Activated T-helper 2 cell treated with anti-CD3 and anti-CD28 coated beads, Interferon-gamma antibody, Interleukin-2, Interleukin-4, amounts not matched to agents 10 μg/mL and 5 μg/mL and 100 μg/mL, durations not matched to agents 14 hours and 24 hours and 36 hours (primary cell): ENCODE measurements at places on chromosomes 5 and 9. TPM values are rescaled to one million over a fixed set of nuclear protein-coding genes. Genes with fewer than 3 reads are reported as not detected.

PPP6C gene
- 44.3 and 44.9 TPM in 2 replicates for total RNA-seq

MEGF9 gene
- 5.0 TPM in 2 replicates for total RNA-seq

ZNF366 gene
- total RNA-seq: not detected in 2 replicates

DNA sequence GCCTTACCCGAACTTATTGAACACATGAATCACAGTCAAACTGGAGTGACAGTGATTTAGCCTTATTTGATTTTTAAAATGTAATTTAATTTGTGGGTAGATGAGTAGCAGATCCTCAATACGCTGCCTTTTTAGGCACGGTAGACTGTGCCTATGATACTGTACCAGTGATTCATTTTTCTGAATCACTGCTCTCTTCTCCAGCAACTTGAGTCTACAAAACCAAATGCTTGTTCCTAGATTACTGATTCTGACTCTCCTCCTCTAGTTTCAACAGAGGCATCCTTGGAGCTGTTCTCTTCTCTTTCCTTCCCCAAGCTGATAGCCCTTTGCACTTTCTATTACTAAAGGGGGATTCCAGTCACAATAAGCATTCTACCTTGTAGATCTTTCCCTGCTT lies 94.3 kb upstream of the IL7R start:
- no peak overlapping the region for H3K27ac ChIP-seq
- no peak for DNase-seq
- peaks cover 3% of the 10 kb centered on the region for H3K4me1 ChIP-seq
- H3K4me3 ChIP-seq: no peak overlapping the region
- H3K36me3 ChIP-seq: no peaks in the 10 kb centered on the region

DNA sequence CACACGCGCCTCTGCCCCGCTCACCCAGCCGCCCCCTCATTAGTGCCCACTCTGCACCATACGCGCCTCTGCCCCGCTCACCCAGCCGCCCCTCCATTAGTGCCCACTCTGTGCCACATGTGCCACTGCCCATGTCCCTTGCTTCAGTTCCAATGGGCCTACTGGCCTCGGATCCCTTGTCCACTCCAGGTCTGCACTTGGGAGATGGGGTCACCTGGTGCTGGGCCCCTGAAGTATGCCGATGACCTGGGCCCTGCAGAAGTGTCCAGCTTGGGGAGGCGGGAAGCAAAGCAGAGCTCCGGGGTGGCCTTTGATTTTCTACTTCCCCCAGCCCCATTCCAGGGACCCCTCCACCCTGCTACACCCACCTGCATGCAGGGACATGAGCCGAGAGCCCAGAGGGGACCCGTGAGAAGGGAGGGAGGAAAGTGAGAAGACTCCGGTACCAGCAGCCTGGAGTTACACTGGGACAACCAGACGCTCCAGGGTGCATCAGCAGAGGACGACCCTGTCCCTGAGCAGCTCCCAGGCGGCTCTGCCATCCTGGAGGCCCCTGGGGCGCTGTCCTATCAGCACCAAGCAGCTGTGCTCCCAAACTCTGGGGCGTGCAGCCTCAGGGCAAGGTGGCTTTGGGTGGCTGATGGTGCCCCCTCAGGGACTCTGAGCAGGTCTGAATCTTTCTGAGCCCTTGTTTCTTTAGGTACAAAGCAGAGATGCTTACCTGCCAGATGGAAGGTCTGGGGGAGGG lies 140.8 kb downstream of the RXRA start:
- no peaks in the 10 kb centered on the region for H3K36me3 ChIP-seq
- H3K4me1 ChIP-seq: no peaks in the 10 kb centered on the region
- DNase-seq: no peak
- no peak overlapping the region for H3K27ac ChIP-seq
- H3K4me3 ChIP-seq: no peak overlapping the region

- no peaks in the 10 kb centered on the region for H3K36me3 ChIP-seq
- peaks cover 8% of the 10 kb centered on the region for H3K4me1 ChIP-seq
- peaks cover 17% of the 10 kb centered on the region for H3K27me3 ChIP-seq
- no peak overlapping the region for H3K27ac ChIP-seq
Measured at GRCh38 chr5:67350618-67351201, 154.1 kb upstream of the CD180 start.

- no peak for DNase-seq
- H3K4me3 ChIP-seq: no peak overlapping the region
- H3K4me1 ChIP-seq: no peaks in the 10 kb centered on the region
- peaks cover 33% of the 10 kb centered on the region for H3K27me3 ChIP-seq
- H3K27ac ChIP-seq: no peak overlapping the region
Measured at GRCh38 chr5:123044926-123045617, 8.5 kb upstream of the PPIC start.

GRCh38 chr9:91241909-91242308 lies 119.8 kb downstream of the AUH start:
- no peaks in the 10 kb centered on the region for H3K27me3 ChIP-seq
- H3K4me3 ChIP-seq: no peak overlapping the region
- DNase-seq: no peak
- no peak overlapping the region for H3K27ac ChIP-seq
- peaks cover 69% of the 10 kb centered on the region for H3K36me3 ChIP-seq
- peaks cover 48% of the 10 kb centered on the region for H3K4me1 ChIP-seq

DNA sequence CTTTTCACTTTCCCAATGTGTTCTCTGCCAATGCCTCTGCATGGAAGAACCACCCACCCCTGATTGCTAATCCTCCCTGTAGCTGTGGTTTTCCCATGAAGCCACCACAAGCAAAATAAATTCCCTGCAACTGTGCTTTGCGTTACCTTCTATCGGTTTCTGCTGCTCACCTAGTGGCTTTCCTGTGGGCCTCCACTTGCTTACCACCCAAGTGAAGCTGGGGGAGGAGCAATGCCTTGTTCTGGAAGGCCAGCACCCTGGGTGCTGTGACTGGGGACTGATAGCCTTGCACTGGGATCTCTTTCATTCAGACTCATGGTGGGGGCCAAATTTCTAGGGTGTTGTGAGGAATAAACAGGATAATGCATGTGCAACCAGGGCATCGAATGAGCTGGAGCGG lies 56.3 kb upstream of the GDNF start:
- no peak overlapping the region for H3K27ac ChIP-seq
- no peaks in the 10 kb centered on the region for H3K36me3 ChIP-seq
- DNase-seq: no peak
- no peak overlapping the region for H3K4me3 ChIP-seq
- no peaks in the 10 kb centered on the region for H3K4me1 ChIP-seq
